GM18507 (cell line): ENCODE measurements at places on chromosomes 1 and 21.

- no peak for DNase-seq
These were observed 35.8 kb downstream of the TFF3 start for GRCh38 chr21:42279341-42279871.

DNA sequence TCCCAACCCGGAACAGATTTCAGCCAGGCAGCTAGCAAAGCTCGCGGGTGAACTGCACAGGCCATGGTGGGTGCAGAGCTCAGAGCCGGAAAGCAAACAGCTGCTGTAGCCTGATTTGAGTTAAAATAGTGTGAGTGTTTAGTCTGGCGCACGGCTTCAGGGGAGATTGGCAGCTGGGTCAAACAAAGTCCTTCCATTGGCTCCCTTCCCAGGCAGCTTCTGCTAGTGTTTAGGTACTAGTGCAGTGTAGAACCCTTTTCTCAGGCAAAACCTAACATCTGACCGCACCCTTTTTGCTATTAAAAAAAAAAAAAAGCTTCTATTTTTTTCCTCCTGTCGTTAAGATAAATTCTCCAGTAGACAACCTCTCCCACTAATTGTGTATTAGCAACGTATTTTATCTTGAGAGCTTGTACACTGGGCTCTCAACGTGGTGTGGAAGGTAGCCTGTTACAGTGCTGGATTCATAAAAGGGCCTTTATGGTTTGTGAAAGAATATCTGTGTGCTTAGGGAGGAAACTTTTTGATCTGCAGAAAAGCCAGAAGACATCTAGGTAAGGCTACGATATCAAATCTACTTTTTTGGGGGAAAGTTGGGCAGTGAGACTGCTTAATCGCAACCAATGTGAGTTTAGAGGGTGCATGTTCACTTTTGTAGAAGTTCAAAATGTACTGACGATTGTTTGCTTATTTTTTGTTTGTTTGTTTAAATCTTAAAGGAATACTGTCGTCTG is 689.6 kb downstream of the USP25 start:
- DNase-seq: no peak

DNA sequence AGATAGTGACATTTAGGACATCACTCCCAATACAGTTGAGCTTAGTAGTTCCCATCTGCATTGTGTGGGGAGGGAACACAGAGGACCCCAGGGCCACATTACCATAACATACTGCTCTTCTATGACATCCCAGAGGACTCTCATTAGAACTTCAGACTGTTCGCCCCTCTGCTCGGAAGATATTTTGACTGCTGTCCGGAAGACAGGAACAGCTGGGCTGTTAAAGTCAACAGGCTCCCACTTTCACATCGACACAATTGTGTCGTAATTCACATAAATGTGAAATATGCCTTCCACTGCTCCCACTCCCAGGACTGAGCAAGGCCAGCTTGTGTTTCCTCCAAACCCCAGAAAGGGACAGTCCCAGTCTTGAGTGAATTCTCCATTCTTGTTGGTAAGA is 158.4 kb downstream of the SEC16B start:
- no peak for DNase-seq

DNA sequence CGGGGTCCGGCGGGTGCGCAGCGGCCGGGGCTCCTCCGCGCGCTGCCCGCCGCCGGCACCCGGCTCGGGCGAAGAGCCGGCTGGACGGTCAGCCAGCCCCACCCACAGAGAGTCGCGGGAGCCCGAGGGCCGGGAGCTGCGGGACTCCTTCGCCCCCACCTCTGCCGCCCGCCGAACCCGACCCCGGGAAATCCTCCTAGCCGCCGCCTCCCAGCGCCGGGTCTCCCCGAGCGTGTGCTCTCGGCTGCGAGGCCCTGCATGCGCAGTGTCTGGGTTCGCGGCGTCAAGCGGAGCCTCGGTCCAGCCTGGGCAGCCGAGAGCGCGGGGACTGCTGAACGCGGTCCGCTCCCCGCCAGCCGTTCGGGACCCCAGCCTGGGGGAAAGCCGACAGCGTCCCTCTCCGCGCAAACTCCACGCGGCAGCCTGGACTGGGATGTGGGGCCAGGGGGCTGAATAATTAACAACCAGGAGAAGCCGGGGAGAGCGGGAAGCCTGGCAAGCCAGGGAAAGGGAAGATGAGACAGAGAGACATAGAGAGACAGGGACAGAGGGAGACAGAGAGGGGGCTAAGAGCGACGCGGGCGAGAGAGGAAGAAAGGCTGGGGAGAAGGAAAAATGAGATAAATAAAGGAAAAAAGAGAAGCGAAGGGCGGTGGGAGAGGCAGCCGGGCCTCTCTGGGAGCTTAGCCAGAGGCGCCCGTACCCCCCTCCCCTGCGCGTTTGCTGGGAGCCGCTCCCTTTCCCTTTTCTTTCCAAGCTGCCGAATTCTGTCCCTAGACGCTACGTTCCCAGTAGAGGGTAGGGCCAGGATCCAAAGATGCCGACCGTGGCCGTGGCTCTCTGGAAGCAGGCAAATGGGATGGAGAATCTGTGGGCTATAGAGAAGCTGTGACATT is 64.2 kb downstream of the MEF2D start:
- DNase-seq: no peak

DNA sequence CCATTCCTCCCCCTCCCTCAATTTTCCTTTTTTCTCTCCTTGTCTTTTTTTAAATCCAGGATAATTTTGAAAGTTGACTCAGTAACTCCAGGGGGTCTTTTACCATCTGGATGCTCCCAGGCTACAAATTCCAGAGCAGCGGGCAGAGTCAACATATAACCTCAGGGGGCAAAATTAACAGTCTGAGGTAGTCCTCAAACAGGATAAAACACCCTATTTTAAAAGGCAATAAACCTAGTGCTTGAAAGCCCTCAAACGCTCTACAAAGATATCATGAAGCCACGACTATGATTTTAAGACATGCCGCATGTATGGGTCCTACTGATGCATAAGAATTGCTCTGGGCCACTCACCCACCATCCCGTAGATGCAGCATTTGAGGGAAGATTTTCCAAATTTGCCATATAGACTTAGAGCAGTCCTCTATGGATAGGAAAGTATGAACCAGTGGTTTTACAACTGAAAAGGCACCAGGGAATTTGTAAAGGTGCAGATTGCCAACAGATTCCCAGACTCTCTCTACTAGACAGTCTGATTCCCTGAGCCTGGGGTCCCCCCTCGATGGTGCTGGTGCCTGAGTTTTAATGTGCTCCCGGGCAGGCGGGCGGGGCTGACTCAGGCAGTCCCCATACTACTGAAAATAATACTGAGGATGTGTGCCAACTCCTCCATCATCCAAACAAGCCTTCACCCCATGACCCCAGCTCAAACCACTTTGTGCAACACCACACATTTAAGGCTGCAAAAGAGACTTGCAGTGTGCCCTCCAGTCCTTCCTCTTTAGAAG is 37.2 kb downstream of the PTPN14 start:
- DNase-seq: no peak

DNA sequence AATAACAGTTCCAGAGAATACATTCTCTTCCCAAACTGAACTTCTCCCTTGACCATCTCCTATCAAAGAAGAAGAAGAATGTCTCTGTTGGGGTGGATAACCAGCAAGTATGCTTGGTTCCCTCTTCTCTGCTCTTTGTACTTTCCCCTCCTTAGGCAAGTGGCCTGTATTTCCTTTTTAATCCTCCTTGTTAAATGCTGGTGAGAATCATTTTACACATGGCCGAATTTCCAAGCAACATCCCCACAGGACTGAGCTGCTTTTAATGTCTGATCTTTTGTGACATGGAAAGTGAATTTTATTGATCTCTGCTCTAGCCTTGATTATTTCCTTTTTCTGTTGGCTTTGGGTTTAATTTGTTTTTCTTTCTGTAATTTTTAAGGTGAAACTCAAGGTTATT is 336.7 kb downstream of the DUSP10 start:
- no peak for DNase-seq

DNA sequence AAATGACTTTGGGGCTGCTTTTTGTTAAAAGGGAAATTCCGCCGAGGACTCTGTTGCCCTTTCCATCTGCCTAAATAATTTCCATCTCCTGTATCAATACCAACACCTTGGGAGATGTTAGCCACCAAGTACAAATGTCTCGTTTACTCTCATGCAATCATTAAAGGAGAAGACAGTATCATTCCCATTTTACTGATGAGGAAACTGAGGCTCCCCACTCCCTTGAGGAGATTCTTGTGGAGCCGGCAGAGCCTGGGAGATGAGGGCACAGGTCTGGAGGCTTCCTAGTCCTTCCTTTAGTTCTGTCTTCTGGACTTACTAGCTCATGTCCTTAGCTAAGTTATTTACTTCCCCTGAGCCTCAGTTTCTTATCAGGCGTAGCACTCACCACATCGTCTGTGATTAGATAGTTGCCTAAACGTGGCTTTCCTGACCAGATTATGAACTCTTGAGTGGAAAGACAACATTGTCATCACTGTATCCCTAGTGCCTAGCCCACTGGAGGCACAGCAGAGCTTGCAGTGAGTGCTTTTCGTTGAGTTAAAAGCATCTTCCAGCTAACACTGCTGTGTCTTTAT is 81.6 kb downstream of the ADSS2 start:
- no peak for DNase-seq

GRCh38 chr1:148379170-148379500 is 104.0 kb downstream of the PPIAL4G start:
- no peak for DNase-seq

DNA sequence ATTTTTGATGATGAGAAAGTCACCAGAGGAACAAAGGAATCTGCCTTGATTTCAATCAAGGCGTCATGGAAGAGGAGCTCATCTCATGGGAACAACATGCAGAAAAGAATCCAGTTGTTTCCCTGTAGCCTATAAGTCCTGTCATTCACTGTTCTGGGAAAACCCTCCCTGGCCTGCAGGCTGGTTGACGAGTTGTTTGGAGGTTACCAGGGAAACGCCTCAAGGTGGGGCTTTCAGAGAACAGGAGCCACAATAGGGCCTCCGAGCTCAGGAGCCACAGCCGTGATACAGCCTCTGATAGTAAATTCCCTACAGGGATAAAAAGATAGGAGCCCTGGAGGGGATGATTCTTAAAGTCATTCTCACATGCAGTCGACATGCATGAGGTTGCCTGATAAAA is 135.2 kb downstream of the PSMG1 start:
- DNase-seq: no peak

DNA sequence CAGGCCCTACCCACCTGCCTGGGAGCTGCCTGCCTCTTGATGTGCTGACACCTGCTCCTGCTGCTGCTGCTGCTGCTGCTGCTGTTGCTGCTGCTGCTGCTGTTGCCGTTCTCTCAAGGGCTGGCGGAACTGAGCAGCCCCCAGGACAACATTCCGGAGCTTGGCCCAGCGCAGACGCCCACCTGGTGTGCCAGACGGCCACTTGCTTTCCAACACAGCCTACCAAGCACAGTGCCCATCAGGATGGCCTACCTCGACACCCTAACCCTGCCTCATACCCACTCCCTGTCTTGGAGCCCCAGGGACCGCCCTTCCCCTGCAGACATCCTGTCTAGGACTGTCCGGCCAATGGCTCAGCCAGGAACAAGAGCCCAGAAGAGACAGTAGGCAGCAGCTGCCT is 11.8 kb downstream of the DENND4B start:
- no peak for DNase-seq

DNA sequence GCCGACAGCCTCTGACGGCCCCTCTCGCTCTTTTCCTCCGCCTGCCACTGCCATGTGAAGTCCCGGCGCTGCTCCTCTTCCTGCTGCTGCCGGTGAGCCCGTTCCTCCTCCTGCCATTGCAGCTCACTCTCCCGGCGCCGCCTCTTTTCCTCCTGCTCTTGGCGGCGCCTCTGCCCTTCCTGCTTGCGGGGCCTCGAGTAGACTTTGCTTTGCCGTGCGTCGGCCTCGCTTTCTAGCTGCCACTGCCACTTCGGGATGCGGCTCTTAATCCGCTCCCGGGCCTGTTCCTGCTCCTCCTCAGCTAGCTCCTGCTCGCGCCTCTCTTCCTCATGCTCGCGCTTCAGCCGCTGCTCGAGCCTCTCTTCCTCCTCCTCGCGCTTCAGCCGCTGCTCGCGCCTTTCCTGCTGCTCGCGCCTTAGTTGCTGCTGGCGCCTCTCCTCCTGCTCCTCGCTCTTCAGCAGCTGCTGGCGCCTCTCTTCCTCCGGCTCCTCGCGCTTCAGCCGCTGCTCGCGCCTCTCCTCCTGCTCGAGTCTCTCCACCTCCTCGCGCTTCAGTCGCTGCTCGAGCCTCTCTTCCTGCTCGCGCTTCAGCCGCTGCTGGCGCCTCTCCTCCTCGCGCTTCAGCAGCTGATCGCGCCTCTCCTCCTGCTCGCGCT is 4.3 kb downstream of the TCHH start:
- DNase-seq: no peak

GRCh38 chr1:21825393-21825792 is 13.3 kb downstream of the LDLRAD2 start:
- DNase-seq: no peak

DNA sequence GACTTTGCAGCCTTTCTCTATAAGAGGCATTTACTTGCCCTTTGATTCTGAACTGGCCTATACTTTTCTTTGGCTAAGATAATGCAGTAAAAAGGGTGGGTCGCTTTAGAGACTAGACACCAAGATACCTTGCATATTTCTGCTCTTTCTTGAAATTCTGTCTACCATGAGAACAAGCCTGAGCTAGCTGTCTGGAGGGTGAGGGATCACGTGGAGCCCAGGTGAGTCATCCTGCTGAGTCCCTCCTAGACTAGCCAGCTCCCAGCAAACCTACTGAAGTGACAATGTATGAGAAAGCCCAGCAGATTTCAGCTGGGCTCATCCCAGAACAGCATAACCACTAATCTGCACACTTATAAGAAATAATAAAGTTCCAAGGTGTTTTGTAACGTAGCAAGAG is 408.0 kb upstream of the KAZN start:
- no peak for DNase-seq

DNA sequence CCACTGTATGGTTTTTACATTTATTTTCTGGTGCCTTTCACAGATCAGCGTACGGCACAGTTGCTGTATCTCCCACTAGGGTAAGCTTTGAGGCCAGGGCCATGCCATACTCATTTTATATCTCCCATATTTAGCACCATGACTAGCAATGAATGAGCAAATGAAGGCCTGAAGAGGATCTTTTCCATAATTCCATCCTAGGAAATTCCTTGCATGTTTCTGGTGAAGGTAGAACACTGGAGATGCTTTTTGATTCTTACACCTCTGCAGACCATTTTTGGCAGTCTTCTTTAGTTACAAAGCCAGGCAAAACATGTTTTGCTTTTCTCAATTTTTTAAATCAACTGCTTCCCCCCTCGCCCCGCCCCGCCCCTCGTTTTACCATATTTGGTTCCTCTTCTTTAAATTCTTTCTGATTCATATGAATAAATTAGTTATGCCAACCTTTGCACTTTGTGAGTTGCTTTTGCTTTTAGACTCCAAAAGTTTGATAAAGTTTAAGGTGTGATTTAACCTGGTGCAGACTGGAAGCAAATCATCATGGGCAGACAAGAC is 78.9 kb upstream of the AK4 start:
- no peak for DNase-seq

GRCh38 chr1:236429715-236430274 is 35.7 kb downstream of the EDARADD start:
- DNase-seq: no peak

GRCh38 chr1:234699795-234700665 is 90.1 kb upstream of the IRF2BP2 start:
- peak; percentile 51 for DNase-seq

GRCh38 chr1:88698140-88698539 is 14.1 kb downstream of the PKN2 start:
- DNase-seq: no peak

- DNase-seq: no peak
These were observed 145.8 kb upstream of the ZNF648 start for GRCh38 chr1:182207300-182207699.

GRCh38 chr1:197464044-197464443 is 196.0 kb downstream of the CRB1 start:
- no peak for DNase-seq
